ENCODE measurements at places on chromosomes 3 and 15. TPM values are rescaled to one million over a fixed set of nuclear protein-coding genes. Genes with fewer than 3 reads are reported as not detected.

DNA sequence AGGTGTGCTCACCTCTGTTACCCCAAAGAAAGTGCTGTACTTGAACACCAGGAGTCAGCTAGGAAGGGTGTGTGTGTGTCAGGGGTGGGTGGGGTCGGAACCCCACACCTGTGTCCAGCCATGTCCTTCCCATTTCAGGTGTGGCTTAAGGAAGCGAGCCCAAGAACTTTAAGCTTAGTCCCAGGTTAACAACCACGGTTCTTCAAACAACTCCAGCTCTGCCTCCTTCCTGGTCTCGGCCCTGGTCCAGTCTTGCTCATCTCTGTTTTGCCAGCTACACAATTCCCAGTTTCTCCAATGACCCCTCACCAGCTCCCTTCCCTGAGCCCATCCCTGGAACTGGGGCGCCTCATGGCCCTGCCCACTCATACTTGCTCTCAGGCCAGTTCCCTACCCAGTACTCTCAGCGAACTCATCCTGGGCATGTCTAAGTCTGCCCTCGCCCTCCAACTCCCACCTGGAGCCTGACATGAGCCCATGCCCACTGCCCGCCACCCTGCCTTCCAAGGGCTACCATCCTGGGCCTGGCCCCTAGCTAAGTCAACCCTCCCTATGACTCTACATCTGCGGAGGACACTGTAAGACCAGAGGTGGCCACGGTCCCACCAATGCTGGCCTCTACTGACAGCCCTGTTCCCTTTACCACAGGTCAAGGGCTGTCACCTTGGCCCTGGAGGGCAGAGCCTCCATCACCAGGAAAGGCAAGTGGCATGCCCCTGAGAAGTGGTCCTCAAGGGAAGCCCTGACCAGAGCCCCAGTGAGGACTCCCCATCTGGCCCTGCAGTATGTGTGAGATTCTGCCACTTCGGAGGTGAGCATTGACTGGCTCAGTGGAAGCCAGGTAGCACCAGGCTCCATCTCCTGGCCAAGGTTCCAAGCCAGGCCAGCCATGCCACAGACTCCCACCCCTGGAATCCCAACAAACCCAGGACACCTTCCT lies 9.2 kb downstream of the POC1A start:
- DNase-seq, result peak; percentile 54

DNA sequence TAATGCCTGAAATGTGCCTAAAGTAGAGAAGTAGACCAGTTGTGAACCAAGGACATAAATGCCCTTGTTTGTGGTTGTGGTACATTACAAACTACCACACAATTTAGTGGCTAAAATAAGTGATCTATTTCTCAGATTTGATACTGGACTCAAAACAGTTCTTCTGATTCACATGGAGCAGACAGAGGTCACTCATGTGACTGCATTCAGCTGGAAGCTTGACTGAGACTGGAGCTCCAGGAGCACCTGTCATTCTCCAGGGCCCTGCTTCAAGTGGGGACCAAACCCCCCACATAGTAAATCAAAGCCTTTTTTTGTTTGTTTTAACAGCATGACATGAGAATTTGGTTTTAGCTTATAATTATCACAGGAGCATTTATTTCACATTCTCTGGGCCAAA lies 301.2 kb downstream of the OXSM start:
- no peak for DNase-seq

- DNase-seq, result no peak
Observed at GRCh38 chr15:66503780-66504562, 684 bp downstream of the RPL4 start.

GRCh38 chr15:61248790-61249189 lies 19.7 kb upstream of the RORA start:
- no peak for DNase-seq

DUOXA2 gene
- not detected for polyA plus RNA-seq

DNA sequence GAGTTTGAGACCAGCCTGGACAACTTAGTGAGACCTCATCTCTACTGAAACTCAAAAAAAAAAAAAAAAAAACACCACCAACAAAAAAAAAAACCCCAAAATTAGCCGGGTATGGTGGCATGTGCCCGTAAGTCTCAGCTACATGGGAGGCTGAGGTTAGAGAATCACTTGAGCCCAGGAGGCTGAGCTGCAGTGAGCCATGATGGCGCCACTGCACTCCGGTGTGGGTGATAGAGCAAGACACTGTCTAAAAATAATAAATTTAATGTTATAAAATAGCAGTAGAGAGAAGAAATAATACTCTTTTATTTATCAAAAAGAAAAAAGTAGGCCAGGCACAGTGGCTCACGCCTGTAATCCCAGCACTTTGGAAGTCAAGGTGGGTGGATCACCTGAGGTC lies 17.4 kb downstream of the RCCD1 start:
- no peak for DNase-seq

JMJD7 gene
- 10.9 TPM for polyA plus RNA-seq

GRCh38 chr3:95289295-95289694 lies 1226.4 kb downstream of the NSUN3 start:
- DNase-seq, result no peak

DNA sequence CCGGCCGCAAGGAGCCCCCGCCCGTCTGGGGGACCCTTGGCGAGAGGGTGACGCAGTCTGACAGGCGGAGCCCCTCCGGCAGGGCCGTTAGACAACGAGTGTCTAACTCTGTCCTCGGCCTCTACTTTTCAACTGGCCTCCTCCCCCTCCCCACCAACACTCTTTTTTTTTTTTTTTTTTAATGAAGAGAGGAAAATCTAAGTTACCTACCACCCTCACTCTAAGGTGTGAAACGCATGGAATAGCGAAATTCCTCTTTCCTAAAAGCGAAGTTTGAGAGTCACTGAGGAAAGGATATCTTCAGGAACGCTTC lies 521 bp upstream of the SUSD5 start:
- DNase-seq, result no peak

GRCh38 chr15:57890351-57890750 lies 175.2 kb downstream of the ALDH1A2 start:
- no peak for DNase-seq

Measured in spleen (tissue), 13 donors.